Lower leg skin (tissue), 4 donors: ENCODE measurements at places on chromosomes 2 and 18. TPM values are rescaled to one million over a fixed set of nuclear protein-coding genes. Genes with fewer than 3 reads are reported as not detected.

DNA sequence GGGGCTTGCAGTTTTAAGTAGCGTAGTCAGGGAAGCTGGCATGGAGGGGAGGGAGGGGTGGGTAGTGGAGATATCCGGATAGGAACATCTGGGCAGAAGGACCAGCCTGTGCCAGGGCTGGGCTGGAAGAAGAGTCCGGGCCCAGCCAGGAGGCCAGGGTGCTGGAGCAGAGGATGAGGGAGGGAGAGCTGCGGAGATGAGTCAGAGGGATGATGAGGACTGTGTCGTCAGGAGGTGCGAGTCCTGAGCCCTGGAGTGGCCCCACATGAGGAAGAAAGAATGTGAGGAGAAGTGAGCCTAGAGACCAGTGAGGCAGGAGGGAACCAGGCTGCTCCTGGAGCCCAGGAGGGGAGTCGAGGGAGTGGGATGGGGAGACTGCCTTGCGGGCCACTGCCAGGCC is 82.4 kb downstream of the CTIF start:
- DNase-seq: no peak

Gene LAMA3
- 155 TPM for total RNA-seq

- DNase-seq: no peak
Observed at GRCh38 chr2:230589497-230590015, 123.1 kb upstream of the CAB39 start.

- no peak for DNase-seq
Observed at GRCh38 chr2:112800881-112801583, 16.7 kb upstream of the IL1A start.

Gene UGT1A6
- 11.5 TPM for total RNA-seq

DNA sequence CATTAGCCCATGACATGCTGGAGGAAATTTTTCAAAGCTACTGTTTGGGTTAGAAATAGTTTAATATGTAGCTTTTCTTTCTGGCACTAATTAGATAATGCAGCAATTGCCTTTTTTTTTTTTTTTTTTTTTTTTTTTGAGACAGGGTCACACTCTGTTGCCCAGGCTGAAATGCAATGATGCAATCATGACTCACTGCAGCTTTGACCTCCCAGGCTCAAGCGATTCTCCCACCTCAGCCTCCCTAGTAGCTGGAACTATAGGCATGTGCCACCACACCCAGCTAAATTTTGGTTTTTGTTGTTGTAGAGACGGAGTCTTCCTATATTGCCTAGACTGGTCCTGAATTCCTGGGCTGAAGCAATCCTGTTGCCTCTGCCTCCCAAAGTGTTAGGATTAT is 136.2 kb downstream of the SP100 start:
- DNase-seq: no peak

GRCh38 chr18:47087676-47088075 is 52.3 kb upstream of the ELOA2 start:
- no peak for DNase-seq

DNA sequence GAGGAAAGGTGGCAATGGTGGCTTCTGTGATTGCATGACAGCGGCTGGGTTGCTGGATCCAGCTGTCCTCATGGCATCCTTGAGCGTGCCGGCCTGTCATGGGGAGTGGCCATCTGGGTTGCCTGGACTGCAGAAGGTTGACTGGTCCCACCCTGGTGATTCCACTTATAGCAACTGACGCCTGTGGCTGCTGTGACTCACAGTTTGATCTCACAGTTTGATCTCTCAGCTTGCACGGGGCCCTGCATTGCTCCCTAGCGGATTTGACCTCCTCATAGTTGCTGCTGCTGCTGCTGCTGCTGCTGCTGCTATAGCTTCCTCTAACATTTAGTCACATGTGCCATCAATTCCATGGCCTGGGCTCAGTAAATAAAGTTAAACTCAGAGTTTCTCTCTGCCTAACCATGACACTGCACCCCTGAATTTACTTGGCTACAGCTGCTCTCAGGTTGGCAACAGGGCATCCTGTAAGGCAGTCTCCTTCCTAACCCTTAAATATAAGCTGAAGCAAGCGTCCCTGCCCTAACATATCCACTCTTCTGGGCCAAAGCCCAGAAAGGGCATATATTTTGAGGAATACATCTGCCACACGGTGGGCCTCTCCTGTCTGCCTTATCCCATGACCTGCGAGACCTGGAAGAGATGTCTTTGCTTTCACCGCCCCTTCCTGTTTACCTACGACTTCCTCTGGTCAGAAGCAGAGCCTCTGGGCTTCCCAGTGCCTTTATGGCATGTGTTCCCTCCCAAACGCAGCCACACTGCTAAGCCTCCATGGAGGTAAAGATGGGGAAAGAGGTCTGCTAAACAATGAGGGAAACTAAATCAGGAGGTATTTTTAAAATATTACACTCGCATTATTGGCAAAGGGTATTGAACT is 37.8 kb upstream of the CCDC150 start:
- DNase-seq: peak; percentile 47

DNA sequence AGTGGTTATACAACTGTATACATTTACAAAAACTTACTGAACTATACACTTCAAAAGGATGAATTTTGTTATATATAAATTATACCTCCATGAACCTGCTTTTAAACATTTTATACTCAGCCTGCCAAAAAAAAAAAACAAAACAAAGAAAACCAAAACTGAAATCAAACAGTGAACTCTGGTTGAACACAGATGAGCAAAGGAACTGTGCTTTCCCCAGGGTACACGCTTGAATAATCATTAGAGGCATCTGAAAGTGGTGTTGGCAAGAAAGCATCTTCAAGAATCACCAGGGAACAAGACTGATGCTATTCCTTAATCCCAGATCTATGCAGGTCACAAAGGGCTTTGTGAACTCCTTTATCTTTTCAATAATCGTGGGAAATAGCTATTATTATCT is 77.0 kb upstream of the LYPD1 start:
- DNase-seq: no peak

DNA sequence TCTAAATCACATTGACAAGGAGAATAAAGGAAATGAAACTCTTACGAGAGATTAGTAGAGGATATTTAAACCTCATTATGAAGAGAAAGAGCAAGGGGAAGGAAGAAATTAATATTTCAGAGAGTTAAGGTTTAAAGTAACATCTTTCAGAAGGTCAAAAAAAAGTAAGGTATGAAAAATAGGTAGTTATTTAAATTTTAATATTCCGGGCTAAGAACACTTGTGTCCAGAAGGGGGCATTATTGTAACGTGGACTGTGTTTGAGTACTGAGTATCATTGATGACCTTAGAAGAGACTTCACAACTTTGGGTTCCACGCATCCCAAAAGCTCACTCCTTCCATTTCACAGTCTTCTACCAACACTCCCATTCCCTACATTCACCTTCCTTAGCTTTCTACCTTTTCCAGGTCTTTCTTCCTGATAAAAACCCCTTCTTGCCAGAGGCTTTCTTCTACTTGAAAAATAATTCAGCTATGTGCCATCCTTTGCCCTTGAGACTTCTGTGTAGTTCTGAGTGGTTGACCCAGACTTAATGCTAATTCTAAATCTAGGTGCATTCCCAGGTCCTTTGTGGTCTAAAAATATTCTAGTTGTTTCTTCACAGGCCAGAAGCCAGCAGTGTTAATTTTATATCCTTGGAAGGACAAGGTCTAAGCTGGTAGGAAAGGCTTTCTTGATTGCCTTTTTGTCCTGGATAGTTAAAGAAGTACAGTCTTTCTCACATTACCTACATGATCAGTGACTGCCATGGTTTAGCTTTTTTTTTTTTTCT is 16.5 kb downstream of the DYNC1I2 start:
- no peak for DNase-seq

- no peak for DNase-seq
Observed at GRCh38 chr2:47043891-47044239, 111.2 kb downstream of the STPG4 start.

GRCh38 chr2:67848551-67849285 is 214.1 kb downstream of the C1D start:
- DNase-seq: no peak

GRCh38 chr2:8256905-8257304 is 425.0 kb upstream of the ID2 start:
- DNase-seq: no peak

Gene STRN
- 34.4 TPM for total RNA-seq

DNA sequence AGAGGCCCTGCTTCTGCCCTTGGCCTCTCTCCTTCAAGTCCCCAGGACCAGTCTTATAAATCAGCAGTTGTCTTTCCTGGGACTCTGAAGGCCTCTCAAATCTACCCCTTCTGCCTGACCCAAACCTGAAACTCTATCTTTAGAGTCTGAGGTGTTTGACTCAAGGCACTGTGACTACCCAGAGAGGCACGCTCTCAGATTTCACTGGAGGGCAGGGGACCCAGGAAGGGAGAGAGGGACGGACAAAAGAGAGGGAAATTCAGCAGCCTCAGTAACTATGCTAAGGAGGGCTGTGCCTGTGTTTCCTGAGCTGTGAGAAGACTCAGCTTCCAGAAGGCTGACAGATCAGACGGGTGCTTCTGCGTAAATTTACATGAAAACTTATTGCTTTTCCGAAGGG is 217.8 kb downstream of the HAUS1 start:
- no peak for DNase-seq

DNA sequence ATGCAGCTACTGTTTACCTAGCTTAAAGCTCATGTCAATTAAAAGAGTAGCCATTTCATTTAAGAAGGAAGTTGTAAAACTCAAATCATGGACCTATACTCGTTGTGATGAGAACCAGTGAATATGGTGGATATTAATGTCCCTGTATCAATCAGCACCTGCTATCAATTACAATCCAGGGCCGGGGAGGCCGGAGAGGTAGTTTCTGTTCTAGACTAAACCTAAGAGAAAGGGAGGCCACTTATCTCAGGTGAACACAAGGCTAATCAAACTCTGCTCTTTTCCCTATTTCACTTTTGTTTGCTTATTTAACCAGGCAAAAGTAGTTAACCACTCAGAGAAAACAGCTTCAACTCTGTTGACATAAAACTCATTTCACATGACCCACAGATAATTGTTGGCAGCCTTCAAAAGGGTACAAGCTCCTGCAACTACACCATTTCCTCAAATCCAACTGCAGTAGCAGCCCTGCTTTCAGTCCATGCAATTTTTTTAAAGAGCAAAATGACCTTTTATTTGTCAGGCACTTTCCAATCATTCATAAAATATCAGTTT is 27.8 kb upstream of the SLC9A2 start:
- no peak for DNase-seq
